ENCODE measurements at places on chromosomes 3 and 15. TPM values are rescaled to one million over a fixed set of nuclear protein-coding genes. Genes with fewer than 3 reads are reported as not detected.

Gene PEX5L
- polyA plus RNA-seq = 0.12 TPM

Gene FANCD2OS
- polyA plus RNA-seq = not detected

Gene ISLR2
- polyA plus RNA-seq = 1.1 TPM

Gene SERPINI2
- polyA plus RNA-seq = not detected

Gene GATM
- polyA plus RNA-seq = 10.2 TPM

DNA sequence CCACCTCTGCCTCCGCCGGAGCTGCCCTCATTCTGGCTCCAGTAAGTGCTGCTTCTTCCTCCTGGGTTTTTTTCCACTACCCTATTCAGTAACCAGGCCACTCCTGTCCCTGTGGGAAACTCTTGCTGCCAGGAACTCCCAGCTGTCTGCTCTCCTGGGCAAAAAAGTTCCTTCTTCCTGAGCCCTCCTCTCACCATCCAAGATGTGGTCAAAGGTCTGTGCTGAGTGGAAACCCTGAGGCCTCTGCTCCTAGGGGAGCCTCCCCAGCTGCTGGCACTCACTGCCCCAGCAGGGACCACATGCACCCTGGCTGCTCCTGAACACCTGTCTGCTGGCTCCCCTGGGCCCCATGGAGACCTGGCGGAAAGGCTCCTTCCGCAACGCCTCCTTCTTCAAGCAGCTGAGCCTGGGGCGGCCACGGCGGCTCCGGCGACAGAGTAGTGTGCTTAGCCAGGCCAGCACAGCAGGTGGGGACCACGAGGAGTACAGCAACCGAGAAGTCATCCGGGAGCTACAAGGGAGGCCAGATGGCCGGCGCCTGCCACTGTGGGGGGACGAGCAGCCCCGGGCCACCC, 454 bp downstream of the C15orf62 start:
- no peak for DNase-seq

DNA sequence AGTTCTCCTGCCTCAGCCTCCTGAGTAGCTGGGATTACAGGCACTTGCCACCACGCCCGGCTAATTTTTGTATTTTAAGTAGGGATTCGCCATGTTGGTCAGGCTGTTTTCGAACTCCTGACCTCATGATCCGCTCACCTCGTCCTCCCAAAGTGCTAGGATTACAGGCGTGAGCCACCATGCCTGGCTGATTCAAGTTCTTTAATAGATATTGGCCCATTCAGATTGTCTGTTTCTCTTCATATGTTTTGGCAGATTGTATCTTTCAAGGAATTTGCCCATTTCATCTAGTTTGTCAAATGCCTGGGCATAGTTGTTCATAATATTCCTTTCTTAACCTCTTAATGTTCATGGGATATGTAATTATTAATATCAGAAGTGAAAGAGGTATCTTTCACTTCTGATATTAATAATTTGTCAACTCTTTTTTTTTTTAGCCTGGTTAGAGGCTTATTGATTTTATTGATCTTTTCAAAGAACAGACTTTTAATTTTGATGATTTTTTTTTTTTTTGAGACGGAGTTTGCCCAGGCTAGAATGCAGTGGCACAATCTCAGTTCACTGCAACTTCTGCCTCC, 40.2 kb upstream of the ZFAND6 start:
- peak; percentile 15 for DNase-seq

- no peak for DNase-seq
Measured at GRCh38 chr3:139110072-139110830, 65.6 kb upstream of the PRR23C start.

GRCh38 chr15:100310513-100311153, 31.1 kb downstream of the ADAMTS17 start:
- DNase-seq = no peak

Measured in sigmoid colon (tissue), 7 donors.